ENCODE measurements at places on chromosomes 7 and 10.

DNA sequence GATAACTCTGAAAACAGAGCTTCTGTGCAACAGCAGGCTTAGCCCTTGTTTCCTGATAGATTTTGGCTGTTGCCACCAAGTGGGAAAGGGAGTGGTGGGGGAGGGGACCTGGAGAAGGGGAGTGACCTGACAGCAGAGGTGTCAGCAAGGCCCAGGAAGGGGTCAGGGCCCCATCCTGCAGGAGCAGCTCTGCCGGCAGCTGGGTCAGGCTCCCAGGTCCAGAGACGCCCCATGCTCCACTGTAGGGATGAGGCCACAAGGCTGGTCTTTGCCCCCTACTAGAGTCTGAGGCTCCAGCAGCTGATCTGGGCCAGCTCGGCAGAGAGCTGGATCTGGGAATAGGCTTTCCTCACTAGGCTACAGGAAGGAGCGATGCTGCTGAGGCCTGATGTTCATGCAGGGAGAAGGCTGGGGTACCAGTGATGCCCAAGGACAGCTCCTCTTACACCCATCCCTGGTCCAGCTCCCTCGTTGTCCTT lies 44.0 kb upstream of the ZMIZ1 start:
- DNase-seq, result no peak

- no peak for DNase-seq
Measured at GRCh38 chr10:11227103-11227502, 209.4 kb downstream of the CELF2 start.

GRCh38 chr7:121755286-121755685 lies 117.7 kb upstream of the PTPRZ1 start:
- DNase-seq, result no peak

- DNase-seq, result no peak
Measured at GRCh38 chr7:141956084-141956483, 9.3 kb upstream of the CLEC5A start.

- DNase-seq, result no peak
Measured at GRCh38 chr7:103547451-103548284, 101.7 kb upstream of the SLC26A5 start.

DNA sequence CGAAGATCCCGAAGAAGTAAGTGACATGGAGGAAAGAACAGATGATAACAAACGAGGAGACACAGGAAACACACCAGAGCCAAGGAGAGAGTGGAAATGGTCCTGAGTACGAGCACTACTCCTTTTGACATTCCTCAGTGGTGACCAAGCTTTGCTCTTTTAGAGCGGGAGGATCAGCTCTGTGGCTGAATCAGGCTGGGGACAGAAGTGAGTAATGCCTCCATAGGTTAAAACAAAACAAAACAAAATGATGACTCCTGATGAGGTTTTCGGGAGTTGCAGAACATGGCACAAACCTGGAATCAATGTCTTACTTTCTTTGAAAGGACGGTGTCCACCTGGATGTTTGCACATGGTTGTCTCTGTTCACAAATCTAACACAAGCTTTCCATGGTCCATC lies 30.3 kb upstream of the TCF7L2 start:
- no peak for DNase-seq

GRCh38 chr7:149166630-149167352 lies 19.5 kb downstream of the ZNF398 start:
- no peak for DNase-seq

DNA sequence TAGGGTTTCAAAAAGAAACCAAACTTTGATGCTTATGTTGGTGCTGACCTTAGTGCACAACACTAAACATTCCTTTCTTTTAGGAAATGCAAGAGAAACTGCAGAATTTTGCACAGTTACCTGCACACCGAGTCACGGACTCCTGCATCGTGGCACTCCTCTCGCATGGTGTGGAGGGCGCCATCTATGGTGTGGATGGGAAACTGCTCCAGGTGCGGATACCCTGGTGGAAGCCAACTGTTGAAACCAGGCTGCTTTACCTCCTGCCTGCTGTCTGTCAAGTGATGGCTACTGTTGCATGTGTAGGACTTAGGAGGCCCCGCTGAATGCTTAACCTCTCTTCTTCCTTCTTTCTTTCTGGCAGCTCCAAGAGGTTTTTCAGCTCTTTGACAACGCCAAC lies 11.7 kb downstream of the CASP2 start:
- DNase-seq, result no peak

DNA sequence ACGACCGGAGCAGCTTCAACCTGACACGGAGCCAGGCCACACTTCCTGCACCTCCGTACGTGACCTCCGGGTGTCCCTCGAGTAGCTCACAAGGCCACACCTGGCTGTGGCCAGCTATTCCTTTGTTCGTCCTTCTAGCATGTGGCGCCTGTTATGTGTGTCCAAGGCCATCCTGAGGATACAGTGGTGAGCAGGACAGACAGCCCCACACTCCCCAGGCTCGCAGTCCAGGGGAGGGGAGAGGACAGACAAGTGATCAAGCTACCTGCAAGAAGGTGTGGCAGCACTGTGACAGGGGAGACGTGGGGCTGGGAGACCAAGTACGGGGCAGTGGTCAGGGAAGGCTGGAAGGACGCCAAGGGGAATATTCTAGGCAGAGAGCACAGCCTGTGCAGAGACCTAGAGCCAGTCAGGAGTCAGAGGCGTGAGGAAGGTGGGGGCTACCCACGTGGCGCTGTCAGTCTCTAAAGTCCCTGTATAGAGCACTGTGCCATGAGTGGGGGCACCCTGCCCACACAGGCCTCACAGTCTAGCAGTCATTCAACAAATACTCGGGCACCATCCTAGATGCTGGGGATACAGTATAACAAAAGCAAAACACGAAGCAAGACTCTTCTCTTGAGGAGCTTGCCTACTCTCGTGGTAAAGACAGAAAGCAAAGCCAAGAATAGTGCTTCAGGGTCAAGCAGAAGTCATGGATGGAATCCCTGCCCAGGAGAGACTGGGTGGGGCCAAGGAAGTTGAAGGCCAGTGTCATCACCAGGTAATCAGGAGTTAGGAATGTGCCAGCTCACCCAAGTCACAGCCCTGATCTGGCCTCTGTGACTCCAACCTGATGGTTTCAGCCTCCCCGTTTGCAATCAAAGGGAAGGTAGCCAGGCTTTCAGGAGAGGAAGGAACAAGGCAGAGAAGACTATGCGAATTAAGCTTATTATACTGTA lies 58.6 kb downstream of the PROSER2 start:
- DNase-seq, result no peak

- DNase-seq, result no peak
Measured at GRCh38 chr10:58980826-58981415, 195.5 kb upstream of the PHYHIPL start.

- no peak for DNase-seq
Measured at GRCh38 chr7:67309764-67310549, 313.3 kb downstream of the TYW1 start.

- DNase-seq, result peak; percentile 14
Measured at GRCh38 chr7:30974605-30975255, 11.0 kb downstream of the GHRHR start.

GRCh38 chr7:94642838-94643653 lies 12.9 kb downstream of the SGCE start:
- no peak for DNase-seq

- DNase-seq, result no peak
Measured at GRCh38 chr10:852386-852785, 79.1 kb downstream of the LARP4B start.

GRCh38 chr7:107032050-107032449 lies 12.5 kb upstream of the PRKAR2B start:
- no peak for DNase-seq

DNA sequence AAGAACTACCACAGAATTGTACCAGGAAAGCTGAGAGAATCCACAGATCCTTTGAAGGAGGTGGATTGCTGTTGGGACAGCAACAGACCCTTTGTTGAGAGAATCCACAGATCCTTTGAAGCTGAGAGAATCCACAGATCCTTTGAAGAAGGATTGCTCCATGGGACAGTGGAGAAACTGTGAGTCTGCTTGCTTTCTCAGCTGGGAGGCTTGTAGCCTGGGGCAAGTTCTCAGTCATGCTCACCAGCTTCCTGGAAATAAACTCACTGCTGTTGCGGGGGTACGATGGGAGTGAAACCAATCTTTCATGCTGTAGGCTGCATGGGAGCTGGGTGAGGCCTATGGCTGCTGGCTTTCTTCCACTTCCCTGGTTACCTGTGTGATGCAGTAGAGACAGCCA lies 106.3 kb downstream of the C7orf25 start:
- DNase-seq, result no peak

DNA sequence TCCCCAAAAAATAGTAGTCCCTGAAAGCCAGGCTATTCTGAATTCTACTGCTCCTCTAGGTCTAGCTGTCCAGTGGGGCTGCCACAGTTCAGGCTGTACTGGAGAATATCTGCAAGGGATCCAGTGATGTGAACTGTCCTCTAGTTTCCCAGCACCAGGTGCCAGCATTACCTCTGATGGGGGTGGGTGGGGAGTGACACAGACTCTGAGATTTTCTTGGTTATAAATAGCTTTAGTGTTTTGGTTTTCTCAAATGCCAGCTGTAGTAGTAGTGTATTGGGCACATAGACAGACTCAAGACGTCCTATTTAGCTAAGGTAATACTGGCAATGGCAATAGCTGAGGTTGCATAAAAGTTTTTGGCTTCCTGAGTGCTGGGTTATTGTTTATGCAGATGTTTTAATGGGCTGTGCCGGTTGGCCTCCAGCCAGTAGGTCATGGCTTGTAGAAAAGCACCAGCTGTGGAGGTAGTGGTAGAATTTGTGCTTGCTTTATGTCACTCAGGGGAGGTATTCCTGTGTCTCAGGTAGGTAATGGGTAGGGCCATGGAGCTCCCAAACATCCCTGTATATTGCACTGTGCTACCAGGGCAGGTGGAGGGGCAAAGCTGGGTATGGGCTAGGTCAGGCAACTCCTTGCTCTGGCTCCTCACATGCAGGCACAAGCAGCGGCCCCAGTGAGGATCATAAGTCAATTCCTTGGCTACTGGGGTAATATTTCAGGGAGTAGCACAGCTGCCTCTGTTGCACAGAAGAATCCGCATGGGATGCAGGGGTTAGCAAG lies 338.7 kb upstream of the LRRTM3 start:
- no peak for DNase-seq

DNA sequence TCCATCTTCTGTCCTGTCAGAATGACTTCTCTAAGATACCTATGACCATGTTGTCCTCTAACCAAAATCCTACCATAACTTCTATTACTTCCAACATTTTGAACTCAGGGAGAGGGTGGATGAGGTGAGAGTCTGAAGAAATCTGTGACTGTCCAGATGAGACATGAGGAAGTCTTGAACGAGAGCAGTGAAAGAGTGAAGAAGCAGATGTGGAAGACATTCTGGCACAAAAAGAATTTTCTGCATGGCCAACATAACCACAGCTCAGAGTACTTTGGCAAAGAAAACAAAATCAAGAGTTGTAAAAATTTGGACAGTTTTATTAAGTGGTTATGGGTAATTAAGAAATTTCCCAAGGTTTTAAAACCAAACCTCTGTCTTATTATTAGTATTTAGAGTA lies 141.6 kb downstream of the CPEB3 start:
- no peak for DNase-seq

Measured in LNCaP clone FGC (cell line).